NCI-H345 (cell line): ENCODE measurements at places on chromosomes 1 and 21.

DNA sequence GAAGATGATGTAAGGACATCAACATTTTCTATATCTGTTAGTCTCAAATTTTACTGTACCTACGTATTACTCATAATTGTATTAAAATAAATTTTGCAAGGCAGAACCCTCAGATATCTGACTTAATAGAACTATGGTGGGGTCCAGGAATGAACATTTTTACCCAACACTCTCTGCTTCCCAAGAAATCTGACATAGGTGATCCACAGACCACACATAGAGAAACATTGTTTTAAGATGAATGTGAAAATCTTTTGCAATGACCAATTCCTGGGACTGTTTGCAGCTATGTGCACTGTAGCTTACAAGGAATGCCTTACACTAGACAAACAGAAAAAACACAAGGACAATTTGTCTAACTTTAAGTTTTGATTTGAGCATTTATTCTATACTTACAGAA lies 645.6 kb upstream of the ADGRL2 start:
- DNase-seq, result no peak

GRCh38 chr1:62637392-62638105 lies 40.2 kb downstream of the ANGPTL3 start:
- DNase-seq, result no peak

- DNase-seq, result no peak
Measured at GRCh38 chr1:154418923-154419619, 13.9 kb downstream of the IL6R start.

DNA sequence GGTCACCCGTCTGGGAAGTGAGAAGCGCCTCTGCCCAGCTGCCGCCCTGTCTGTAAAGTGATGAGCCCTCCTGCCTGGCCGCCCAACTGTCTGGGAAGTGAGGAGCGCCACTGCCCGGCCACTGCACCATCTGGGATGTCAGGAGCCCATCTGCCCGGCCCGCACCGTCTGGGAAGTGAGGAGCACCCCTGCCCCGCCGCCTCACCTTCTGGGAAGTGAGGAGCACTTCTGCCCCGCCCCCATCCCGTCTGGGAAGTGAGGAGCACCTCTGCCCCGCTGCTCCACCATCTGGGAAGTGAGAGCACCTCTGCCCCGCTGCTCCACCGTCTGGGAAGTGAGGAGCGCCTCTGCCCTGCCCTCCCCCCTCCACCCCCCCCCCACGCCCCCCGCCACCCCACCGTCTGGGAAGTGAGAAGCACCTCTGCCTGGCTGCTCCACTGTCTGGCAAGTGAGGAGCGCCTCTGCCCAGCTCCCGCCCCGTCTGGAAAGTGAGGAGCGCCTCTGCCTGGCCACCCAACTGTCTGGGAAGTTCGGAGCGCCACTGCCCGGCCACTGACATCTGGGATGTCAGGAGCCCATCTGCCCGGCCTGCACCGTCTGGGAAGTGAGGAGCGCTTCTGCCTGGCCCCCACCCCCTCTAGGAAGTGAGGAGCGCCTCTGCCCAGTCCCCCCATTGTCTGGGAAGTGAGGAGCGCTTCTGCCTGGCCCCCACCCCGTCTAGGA lies 4.5 kb upstream of the ZZZ3 start:
- no peak for DNase-seq

- DNase-seq, result no peak
Measured at GRCh38 chr1:230307213-230307612, 118.9 kb downstream of the PGBD5 start.

DNA sequence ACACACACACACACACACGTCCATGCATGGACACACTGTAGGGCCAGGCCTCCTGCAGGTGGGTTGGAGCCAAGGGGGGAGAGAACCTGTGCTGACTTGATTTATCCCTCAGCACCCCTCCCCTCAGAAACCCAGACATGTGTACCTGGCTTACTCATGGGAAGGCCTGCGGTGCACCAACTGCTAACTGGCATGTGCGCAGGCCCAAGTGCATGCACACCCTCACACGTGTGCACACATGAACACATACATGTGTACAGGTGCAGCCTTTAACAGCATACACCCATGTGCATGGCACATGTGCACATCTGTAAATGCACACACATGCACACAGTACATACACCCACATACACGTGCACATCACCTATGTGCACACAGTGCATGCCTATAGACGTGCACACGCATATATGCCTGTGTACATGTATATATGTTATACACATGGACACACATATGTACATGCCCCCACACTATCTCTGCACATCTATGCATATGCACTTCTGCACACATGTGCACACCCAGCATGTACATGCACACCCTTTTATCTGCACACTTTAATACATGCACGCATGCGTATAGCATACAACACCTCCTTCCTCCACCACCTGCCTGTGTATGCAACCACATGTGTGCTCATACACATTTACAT lies 67.5 kb downstream of the TRIM11 start:
- no peak for DNase-seq
